C1 segment of cervical spinal cord (tissue), 14 donors: ENCODE measurements at places on chromosomes 12 and 14.

DNA sequence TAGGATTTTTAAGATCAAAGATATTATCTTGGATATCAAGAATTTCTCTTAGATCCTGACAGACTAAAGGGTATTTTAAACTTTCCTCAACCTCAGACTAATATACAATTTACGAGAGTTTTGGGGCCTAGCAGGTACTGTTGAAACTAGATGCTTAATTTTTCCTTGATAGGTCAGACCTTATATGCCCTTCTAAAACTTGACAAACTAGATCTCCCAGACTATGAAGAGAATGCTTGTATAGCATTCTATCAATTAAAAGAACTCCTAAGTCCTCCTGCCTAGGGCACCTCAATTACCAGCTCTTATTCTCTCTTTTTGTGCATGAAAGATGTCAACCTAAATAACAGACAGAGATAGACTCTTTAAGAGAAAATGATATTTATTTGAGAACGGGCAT, 60.4 kb upstream of the TRIM9 start:
- DNase-seq, result no peak

DNA sequence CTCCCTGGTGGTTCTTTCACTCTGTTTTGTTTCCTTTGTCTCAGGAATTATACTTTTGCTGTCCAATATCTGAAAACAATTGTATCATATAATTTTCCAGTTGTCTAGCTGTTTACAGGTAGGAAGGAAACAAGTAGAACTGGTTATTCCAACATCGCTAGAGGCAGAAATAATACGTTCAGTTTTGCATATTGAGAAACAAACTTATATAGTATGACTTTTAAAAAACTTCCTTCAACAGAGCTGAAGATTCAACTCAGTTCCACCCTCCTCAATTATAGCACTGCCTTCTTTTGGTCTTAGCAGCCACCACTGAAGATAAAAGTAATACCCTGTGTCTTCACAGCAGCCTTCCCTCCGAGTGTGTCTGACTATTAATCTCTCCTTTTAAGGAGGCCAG, 214.3 kb downstream of the EFCAB11 start:
- DNase-seq, result no peak

DNA sequence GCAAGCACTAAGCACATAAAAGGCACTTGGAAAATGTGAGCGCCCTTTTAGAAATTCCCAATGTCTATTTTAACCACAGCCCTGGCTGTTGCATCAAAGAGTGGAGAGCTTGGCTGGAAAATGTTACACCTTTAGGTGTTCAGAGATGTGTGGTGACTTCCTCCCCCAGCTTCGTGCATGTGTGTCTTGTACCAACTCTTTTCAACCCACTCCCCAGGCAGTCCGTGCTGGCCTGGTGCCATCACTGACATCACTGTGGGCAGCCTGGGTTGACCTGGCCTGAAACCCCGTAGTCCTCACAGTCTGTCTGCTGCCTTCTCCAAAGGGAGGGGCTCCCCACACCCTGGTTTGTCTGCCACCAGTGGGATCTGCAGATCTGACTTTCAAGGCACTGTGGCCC, 101.8 kb downstream of the SCARB1 start:
- no peak for DNase-seq

GRCh38 chr12:80769553-80770140, 52.9 kb downstream of the MYF5 start:
- no peak for DNase-seq

- DNase-seq, result no peak
Measured at GRCh38 chr12:81679614-81680013, 79.5 kb downstream of the PPFIA2 start.

GRCh38 chr14:81311778-81312177, 88.3 kb downstream of the STON2 start:
- no peak for DNase-seq

DNA sequence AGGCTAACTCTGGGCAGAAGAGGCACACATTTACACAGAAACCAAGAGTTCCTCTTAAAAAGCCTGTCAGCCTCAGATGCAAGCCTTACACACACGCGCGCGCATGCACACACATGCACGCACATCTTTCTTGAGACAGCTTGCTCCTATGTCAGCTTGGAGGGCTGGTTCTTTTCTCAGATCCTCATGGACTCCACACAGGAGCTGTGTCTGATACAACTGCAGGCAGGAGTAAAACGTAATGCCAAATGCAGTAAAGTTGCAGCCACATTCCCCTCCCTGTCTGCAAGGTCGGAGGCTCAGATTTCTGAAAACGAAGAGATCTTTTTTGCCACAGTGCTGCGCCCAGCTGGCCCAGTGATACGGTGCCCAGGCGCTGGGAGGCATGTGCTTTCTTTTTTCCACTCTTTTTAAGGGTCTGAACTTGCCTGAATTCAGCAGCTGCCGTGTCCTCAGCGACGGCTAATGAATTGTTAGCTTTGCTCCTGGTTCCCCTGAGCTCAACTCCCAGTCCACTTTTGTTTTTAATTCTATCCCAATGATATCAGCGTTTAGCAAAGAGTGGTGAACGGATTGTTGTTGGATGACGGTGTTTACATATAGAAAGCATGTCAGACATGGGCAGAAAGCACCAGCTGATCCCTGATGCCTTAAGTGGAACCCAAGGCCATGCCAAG, 72.9 kb upstream of the FOXN3 start:
- no peak for DNase-seq

- DNase-seq, result no peak
Measured at GRCh38 chr12:28610401-28611114, 420.3 kb downstream of the CCDC91 start.

DNA sequence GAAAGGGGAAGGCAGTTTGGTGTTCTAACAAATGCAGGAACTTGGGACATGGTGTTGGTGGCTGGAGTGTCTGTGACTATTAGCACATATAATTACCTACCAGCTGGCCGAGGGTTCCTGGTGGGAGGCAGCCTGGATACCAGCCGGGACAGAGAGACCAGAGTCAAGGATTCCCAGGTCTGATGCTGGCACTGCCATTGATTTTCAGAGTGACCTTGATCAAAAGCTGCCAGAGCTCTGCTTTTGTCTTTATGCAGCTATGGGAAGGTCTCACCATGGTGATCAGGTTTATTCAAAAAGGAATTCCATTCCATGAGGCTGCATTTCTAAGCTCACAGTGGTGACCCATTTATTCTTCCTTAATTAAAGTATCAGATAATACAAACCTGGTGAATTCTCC, 101.0 kb upstream of the PWP1 start:
- DNase-seq, result no peak

- DNase-seq, result no peak
Measured at GRCh38 chr12:109044241-109044640, 8.1 kb upstream of the USP30 start.

- DNase-seq, result no peak
Measured at GRCh38 chr12:25937096-25937495, 21.4 kb upstream of the RASSF8 start.

DNA sequence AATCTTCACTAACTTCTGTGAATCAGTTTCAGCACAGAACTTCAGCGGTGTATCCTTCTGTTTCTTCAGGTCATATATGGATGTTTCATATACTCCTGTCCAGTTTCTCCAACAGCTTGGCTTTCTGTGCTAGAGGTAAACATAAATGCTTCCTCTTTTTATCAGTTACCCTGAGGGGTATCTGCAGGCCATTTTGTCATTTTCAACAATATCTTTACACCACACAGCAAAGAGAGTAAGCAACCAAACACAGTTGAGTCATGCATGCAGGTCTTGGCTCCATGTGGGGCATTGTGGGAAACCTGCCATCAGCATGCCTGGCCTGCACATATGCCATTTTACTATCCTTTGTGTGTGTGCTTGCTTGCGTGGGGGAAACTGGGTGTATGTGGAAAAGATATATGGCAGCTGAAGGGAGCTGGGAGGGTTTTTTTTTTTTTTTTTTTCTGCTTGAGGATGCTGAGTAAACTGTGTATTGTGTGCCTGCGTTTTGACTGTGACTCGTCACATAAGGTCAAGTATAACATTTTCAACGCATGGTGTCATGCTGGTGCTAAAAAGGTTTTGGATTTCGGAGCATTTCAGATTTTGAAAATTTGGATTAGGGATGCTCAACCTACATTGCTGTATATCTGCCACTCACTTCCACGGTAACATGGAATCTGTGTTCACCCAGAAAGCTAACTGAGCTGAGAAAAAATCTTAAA, 56.1 kb upstream of the YARS2 start:
- no peak for DNase-seq

DNA sequence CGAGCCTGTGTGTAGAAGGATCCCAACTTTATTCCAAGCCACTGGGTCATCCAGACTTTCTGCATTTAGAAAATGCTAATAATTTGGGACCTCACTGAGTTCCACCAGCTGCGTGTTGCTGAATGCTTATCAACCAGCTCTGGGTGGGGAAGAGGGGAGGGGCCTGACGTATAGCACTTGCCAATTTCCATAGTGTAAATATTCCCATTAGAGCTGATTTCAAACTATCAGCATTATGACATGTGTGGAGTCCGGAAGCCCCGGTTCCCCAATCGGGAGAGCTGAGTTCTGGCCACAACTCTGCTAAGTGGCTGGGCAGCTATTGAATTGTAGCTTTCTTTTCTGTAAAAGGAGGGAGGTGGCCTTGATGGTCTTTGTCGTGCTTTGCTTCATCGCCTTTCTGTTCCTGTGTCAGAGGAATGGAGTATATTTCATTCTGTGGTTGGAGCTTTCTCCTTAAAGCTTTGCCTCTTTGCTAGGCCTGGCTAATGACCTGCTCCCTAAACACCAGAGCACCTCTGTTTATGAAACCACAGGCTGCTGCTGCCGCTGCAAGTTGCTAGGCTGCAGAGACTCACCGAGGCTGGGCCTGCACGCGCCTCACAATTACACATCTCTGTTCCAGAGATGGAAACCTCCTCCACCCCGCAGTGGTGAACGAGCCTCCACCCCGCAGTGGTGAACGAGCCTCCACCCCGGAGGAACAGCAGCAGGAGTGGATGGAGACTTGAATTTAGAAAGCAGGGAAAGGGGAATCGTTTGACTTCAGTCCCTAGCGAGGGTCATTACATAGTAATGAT, 7.7 kb upstream of the BCL7A start:
- DNase-seq, result no peak

GRCh38 chr12:104672501-104673265, 215.9 kb downstream of the CHST11 start:
- peak; percentile 61 for DNase-seq

DNA sequence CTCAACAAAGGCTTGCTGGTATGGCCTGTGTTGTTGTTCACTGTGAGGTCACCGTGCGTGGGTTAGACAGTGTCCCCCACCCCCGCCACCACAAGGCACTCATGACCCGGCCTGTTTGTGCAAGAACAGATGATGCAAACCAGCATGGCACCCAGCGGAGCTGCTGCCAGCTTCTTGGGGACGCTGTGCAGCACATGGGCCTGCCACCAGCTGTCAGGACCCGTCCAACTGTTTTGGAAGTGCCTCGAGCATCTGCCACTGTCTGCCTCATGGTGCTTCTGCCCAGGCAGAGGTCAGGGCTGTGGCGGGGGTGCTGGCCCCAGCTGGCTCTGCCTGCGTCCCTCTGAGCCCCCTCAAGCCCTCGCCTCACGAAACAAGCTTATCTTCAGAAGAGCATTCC, 1.5 kb downstream of the ASB2 start:
- DNase-seq, result no peak

DNA sequence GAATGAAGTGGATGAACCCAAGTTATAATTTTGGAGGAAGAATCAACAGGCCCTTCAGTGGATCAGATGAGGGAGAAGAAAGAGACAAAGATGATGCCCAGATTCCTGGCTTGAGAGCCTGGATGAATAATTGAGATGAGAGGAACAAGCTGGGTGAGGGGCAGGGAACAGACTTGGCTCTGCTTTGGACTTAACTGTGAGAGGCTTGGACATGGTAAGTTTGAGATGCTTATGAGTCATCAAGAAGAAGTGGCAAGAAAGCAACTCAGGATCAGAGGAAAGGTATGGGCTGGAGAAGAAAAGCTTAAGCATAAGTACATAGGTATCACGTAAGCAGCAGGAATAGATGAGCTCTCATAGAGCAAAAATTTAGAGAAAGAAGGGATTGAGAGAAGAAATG, 55.3 kb downstream of the FIGNL2 start:
- DNase-seq, result no peak

GRCh38 chr12:27338473-27338872, 5.8 kb downstream of the BMAL2 start:
- DNase-seq, result no peak

GRCh38 chr14:104444159-104445030, 135.2 kb upstream of the C14orf180 start:
- DNase-seq, result no peak

DNA sequence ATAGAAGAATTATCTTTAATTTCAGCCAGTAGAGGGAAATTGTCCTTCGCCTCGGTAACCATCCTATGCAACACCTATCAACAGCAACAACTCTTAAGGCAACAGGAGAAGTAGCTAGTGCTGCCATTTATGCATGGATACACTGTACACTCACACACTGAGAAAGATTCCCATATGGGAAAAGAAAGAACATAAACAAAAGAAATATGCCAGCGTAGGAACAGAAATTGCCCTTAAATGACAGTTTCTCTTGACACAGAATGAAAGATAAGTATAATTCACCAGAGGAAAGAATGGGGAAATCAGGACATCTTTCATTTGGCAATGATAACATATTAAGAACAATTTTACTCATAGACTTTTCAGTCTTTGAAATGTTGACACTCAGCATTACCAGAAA, 466.9 kb downstream of the BCAT1 start:
- DNase-seq, result no peak

GRCh38 chr12:46470036-46470627, 97.6 kb upstream of the SLC38A2 start:
- no peak for DNase-seq

- DNase-seq, result no peak
Measured at GRCh38 chr12:121451961-121452339, 52.0 kb downstream of the RNF34 start.

GRCh38 chr14:26622611-26623010, 24.8 kb upstream of the NOVA1 start:
- no peak for DNase-seq

GRCh38 chr14:103849151-103849886, 1.9 kb upstream of the PPP1R13B start:
- no peak for DNase-seq

- DNase-seq, result no peak
Measured at GRCh38 chr12:4137015-4137414, 136.5 kb upstream of the CCND2 start.
